ENCODE measurements at places on chromosomes 7 and 10.

- DNase-seq = peak; percentile 67
These were observed 27.0 kb downstream of the CALML3 start for GRCh38 chr10:5551531-5552375.

DNA sequence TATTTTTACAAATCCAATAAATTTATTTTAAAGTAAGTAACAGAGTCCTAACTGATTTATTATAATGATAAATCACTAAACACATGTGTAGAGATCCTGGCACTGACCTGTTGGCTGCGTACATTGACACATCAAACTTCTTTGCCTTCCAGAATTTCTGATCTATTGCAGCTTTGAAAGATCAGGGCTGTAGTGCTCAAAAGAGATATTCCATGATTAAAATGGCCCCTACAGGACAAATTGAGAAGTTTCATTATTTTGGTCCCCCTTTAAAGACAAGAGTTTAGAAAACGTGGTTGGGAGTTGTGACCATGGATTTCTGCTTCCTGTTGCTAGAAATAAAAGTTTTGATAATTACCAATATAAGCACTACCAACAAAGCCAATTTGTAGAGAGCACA, 87.7 kb upstream of the PDK4 start:
- DNase-seq = no peak

DNA sequence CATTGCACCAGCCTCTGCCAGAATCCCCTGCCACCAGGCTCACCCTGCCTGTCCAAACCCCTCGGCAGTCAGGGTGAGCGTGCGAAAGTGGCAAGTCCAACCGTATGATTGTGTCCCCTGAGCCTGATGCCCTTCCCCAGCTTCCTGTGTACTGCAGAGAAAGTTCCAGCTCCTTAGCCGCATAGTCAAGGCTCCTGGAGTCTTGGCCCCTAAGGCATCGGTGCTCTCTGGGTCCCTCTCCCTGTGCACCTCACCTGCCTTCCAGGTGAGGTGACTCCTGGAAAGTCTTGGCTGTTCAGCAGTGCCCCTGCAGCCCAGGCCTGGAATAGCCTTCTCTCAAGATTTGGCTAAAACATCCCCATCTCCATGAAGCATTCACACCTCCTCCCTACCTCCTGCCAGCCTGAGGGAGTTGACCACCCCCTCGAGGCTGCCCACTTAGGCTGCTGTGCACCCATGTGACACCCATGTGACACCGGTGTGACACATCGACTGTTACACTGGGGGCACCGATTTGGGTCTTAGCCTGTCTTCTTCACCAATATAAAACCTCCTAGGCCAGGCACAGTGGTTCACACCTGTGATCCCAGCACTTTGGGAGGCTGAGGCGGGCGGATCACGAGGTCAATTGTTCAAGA, 56.1 kb upstream of the ELN start:
- DNase-seq = no peak

- no peak for DNase-seq
These were observed 15.7 kb upstream of the FAM204A start for GRCh38 chr10:118357841-118358240.

DNA sequence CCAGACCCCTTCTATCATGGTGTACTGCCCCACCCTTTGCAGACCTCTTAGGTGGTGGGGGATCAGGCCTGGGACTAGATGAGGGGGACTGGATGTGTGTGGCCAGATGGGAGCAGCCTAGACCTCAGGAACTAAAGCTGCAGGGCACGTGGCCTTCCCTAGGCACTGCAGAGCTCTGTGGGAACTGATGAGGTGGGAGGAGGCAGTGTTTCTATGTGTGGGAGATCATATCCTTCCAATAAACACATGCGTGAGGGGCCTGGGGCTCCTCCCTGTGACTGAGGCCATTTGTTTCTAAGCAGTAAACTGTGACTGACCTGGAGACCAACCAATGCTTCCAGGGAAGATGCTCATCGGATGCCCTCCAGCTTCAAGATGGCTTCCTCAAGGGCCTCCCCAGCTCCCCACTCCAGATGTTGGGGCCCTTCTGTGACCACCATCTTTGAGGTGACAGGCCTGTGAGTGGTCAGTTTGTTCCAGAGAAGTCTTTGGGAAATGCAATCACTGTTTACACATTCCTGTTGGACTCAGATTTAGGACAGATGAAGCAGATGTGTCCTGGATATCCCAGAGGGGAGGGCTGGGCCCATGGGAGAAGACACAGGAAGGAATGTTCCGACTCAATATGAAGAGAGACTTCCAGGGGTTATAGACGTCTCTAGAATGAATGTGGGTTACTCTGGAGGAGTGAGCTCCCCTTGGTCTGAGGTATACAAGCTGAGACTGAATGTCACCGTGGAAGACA, 23.6 kb upstream of the ZCCHC24 start:
- DNase-seq = no peak

GRCh38 chr10:78556705-78557432, 511.9 kb upstream of the ZMIZ1 start:
- no peak for DNase-seq

DNA sequence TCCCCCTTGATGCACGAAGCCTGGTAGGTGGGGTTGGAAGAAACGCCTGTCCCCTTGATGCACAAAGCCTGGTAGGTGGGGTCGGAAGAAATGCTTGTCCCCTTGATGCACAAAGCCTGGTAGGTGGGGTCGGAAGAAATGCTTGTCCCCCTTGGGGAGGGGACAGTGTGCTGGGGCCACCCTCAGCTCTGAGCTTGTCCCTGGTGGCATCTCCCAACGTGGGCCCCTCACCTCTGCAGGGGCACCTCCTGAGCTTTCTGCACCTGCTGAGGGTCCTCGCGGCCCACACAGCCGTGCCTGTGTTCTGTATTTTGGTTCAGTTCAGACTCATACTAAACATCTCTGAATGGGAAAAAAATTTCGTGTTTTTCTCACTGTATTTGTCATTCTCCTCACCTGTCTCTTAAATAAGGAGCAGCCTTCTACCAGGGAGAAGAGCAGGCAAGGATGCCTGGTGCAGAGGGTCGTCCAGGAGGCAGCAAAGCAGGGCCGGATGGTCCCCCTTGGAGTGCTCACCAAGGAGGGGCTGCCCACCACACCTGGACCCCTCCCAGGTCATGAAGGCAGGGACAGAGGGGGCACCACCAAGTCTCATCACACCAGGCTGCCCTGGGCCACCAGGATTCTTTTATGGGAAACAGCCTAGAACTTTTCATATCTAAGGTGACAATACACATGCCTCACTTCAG, 24.7 kb downstream of the VIPR2 start:
- DNase-seq = no peak

GRCh38 chr10:127744956-127745355, 8.0 kb downstream of the FOXI2 start:
- DNase-seq = no peak

GRCh38 chr7:12670000-12670729, 17.3 kb upstream of the ARL4A start:
- DNase-seq = no peak

- no peak for DNase-seq
These were observed 45.7 kb upstream of the ARID5B start for GRCh38 chr10:61855771-61856170.

DNA sequence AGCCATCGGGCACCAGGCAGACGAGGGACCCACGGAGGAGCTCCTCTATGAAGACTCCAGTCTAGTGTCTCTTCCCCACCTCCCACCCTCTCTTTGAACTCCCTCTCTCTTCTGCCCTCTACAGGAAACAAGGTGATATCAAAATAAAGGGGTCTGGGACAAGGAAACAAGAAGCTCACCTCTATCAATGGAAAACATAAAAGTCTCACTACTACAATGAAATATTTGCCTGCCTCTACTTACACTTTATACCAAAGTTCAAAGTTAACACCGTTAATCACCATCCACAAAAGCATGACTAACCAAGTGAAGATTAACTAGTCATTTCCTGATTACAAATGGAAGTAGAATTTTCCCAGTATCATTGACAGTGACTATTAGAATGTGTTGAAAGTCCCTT, 82.2 kb downstream of the PARD3 start:
- no peak for DNase-seq

All from stimulated activated CD4-positive, alpha-beta T cell treated with anti-CD3 and anti-CD28 coated beads, Interleukin-1b, Interleukin-23, amount 100 ng/mL, for 4 hours (primary cell).